ENCODE measurements at places on chromosomes 3 and 15. TPM values are rescaled to one million over a fixed set of nuclear protein-coding genes. Genes with fewer than 3 reads are reported as not detected.

GRCh38 chr3:5051772-5052171 lies 70.3 kb upstream of the ARL8B start:
- DNase-seq = no peak
- H3K27me3 ChIP-seq = no peaks in the 10 kb centered on the region
- no peak overlapping the region for H3K4me3 ChIP-seq
- H3K27ac ChIP-seq = no peak overlapping the region
- H3K36me3 ChIP-seq = peaks cover 11% of the 10 kb centered on the region
- peaks cover 34% of the 10 kb centered on the region for H3K4me1 ChIP-seq

The DLL4 gene
- not detected for total RNA-seq

The SLC41A3 gene
- 31.1 TPM for total RNA-seq

DNA sequence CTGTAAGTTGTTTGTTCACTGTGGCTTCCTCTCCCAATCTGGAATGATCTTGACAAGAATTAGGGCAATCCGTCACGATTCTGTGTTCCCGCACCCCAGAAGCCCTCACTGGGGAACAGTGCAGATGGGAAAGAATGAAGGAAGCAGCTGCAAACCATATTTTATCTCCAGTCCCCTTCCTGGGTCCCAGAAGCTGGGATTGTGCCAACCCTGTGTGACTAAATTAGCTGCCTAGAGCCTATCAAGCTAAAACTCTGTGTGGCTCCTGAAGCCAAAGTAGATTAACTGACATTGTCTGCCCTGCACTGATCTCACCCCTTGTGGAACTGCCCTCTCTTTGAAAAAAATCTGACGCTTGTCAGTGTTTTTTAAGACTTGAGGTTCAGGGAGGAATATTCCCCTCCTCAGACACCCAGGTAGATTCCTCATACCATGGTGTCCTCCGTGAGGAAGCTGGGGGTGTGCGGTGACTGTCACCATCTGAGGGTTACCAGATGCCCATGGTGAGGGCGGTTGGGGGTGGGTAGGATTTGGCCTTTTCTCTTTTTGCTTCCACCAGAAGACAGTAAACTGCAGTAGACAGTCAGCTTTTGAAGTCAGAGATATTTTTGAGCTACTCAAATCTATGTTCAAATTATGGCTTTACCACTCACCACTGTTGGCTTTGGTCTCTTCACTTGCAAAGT lies 358.3 kb upstream of the TPM1 start:
- DNase-seq = no peak
- H3K36me3 ChIP-seq = no peaks in the 10 kb centered on the region
- H3K4me1 ChIP-seq = no peaks in the 10 kb centered on the region
- H3K27me3 ChIP-seq = peaks cover 7% of the 10 kb centered on the region
- no peak overlapping the region for H3K4me3 ChIP-seq
- H3K27ac ChIP-seq = no peak overlapping the region

DNA sequence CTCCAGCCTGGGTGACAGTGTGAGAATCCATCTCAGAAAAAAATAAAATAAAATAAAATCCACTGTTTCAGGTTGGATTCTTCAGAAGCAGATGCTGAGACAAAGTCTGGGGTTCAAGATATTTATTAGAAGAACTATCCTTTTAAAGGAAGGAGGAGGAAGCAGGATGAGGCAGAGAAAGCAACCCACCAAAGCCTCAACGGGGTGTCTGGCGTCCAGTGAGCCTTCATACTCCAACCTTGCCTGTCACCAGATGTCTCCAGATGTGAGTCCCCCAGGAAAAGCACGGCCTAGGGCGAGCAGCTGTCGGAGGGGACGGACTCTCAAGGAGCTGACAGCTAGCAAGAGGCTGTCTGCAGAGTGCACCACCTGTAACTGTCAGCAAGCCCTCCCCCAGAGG lies 37.3 kb downstream of the MB21D2 start:
- H3K27me3 ChIP-seq = no peaks in the 10 kb centered on the region
- no peak overlapping the region for H3K27ac ChIP-seq
- DNase-seq = no peak
- no peaks in the 10 kb centered on the region for H3K36me3 ChIP-seq
- peaks cover 4% of the 10 kb centered on the region for H3K4me1 ChIP-seq

The CCDC191 gene
- total RNA-seq = 2.9 TPM

The AMT gene
- 6.3 TPM for total RNA-seq

The CSTA gene
- total RNA-seq = not detected

The TMF1 gene
- 43.5 TPM for total RNA-seq

GRCh38 chr3:52458031-52458760 lies 2.8 kb downstream of the NISCH start:
- H3K4me1 ChIP-seq = peaks cover 39% of the 10 kb centered on the region
- DNase-seq = no peak
- no peaks in the 10 kb centered on the region for H3K27me3 ChIP-seq
- peaks cover 31% of the 10 kb centered on the region for H3K36me3 ChIP-seq
- no peak overlapping the region for H3K4me3 ChIP-seq

The PRSS50 gene
- total RNA-seq = not detected

DNA sequence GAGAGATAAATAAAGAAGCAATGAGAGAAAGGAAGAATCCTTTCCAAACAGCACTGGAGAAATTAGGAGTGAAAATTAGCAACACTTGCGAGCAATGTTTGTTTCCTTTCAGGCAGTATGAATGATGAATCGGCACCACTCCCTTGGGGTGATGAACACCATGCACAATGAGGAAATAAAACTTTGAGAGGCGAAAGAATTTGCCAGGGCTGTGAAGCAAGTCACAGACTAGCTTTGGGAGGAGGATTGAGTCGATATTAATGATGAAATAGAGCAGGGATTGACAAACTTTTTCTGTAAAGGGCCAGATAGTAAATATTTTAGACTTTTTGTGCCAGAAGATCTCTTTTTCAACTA lies 237.7 kb downstream of the AGBL1 start:
- H3K27me3 ChIP-seq = peaks cover 6% of the 10 kb centered on the region
- H3K4me3 ChIP-seq = no peak overlapping the region
- H3K36me3 ChIP-seq = no peaks in the 10 kb centered on the region
- no peak overlapping the region for H3K27ac ChIP-seq

The SLC22A13 gene
- total RNA-seq = 0.37 TPM

- DNase-seq = peak; percentile 70
- H3K27me3 ChIP-seq = peaks cover 10% of the 10 kb centered on the region
- H3K27ac ChIP-seq = no peak overlapping the region
- H3K36me3 ChIP-seq = no peaks in the 10 kb centered on the region
Measured at GRCh38 chr3:58994746-58995330, 55.0 kb downstream of the CFAP20DC start.

GRCh38 chr3:148223266-148223665 lies 474.4 kb upstream of the AGTR1 start:
- DNase-seq = no peak
- no peak overlapping the region for H3K4me3 ChIP-seq
- H3K27ac ChIP-seq = no peak overlapping the region
- H3K36me3 ChIP-seq = no peaks in the 10 kb centered on the region
- H3K27me3 ChIP-seq = no peaks in the 10 kb centered on the region
- no peaks in the 10 kb centered on the region for H3K4me1 ChIP-seq

Data from activated CD4-positive, alpha-beta T cell treated with anti-CD3 and anti-CD28 coated beads, Interleukin-2, amount 10 ng/mL, durations not matched to agents 7 days and 5 days (primary cell).